ENCODE measurements at places on chromosomes 11 and 22.

DNA sequence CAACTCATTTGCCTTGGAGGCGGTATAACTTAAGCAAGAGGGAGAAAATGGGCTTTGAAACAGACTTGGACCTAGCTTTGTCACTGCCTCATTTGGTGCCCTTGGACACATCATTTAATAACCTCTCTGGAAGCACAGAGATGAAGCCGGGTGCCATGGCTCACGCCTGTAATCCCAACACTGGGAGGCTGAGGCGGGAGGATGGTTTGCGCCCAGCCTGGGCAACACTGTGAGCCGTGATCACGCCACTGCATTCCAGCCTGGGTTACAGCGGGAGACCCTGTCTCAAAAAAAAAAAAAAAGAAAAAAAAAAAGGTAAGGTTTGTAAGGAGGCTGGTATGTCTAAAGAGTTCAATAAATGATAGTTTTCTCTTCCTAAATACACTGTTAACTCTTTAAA, 806 bp downstream of the COA4 start:
- peak; percentile 17 for DNase-seq

DNA sequence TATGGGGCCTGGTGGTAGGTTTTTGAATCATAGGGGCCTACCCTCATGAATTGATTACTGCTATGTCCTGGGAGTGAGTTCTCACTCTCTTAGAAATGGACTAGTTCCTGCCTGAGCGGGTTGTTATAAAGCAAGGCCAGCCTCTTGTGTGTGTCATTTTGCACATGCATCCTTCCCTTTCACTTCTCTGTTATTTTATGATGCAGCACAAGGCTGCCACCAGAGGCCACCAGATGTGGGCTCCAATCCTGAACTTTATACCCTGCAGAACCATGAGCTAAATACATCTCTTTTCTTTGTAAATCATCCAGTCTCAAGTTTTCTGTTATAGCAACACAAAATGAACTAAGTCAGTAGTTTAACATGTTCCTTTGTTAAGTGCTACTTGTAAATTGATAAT, 251.4 kb downstream of the BLID start:
- DNase-seq, result no peak

DNA sequence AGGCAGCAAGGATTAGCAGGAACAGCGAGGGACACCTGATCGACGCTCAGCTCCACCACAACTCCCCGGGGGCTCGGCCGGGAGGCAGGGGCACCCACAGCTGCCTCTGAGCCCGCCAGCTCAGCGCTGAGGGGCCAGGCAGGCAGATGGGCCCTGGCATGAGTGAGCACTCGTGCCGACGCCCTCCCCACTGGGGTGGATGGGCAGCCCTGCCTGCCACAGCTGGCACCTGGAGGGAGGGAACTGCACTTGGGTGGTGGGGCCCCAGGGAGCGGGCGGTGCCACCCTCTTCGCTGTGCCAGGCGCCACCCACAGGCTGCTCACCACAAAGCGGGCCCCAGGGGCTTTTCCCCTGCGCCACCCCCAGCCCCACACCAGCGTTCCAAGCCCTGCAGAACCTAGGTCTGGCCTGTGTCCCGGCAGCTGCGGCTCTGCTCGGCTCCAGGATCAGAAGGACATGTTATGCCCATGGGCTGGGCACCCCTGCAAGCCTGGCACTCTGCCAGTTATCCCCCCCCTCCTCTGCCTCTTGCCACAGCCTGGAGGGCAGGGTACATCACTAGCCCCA, 28.8 kb downstream of the WNT7B start:
- no peak for DNase-seq

DNA sequence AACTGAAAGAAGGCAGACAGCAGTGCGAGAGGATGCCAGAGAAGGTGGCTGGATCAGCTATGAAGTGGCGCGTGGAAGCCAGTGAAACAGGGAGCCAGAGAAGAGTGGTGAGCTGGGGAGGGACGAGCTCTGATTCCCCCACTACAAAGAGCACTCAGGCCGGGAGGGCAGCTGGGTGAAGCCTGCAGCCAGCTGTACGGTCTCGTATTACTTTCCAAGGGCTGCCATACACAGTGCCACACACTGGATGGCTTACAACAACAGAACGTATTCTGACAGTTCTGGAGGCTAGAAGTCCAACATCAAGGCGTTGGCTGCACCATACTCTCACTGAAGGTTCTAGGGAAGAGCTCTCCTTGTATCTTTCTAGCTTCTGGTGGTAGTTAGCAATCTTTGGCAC, 47.1 kb upstream of the WNT11 start:
- DNase-seq, result no peak

GRCh38 chr11:12109591-12110196, 696 bp upstream of the MICAL2 start:
- no peak for DNase-seq

DNA sequence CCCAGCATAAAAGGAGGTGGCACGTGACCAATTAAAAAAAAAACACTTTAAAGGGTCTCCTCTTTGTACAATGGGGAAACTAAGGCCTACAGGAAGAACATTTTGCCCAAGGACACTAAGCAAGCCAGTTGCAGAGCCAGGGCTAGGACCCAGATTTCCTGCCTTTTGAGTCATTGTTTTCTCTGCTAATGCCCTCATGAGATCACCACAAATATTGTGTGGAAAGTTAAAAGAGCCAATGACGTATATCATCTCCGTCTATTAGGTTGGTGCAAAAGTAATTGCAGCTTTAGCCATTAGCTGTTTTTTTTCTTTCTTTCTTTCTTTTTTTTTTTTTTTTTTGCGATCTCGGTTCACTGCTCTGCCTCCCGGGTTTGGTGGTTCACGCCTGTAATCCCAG, 24.1 kb upstream of the LRRC32 start:
- no peak for DNase-seq

GRCh38 chr11:131042041-131042390, 125.7 kb upstream of the SNX19 start:
- DNase-seq, result no peak

DNA sequence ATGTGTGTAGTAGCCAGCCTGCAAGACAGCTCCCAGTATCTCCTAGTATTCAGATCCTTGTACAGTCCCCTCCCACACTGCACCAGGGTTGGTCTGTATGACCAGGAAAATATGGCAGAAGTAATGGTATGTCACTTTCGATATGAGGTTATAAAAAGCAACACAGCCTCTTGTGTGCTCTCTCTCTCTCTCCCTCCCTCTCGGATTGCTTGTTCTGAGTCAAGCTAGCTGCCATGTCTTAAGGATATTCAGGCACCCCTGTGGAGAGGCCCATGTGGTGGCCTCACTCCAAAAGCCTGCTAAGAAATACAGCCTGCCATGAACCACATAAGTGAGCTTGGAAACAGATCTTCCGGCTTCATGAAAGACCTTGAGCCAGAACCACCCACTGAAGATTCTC, 25.4 kb downstream of the FXYD6 start:
- DNase-seq, result no peak

- peak; percentile 45 for DNase-seq
These were observed 20.4 kb downstream of the FXYD6 start for GRCh38 chr11:117855912-117856651.

DNA sequence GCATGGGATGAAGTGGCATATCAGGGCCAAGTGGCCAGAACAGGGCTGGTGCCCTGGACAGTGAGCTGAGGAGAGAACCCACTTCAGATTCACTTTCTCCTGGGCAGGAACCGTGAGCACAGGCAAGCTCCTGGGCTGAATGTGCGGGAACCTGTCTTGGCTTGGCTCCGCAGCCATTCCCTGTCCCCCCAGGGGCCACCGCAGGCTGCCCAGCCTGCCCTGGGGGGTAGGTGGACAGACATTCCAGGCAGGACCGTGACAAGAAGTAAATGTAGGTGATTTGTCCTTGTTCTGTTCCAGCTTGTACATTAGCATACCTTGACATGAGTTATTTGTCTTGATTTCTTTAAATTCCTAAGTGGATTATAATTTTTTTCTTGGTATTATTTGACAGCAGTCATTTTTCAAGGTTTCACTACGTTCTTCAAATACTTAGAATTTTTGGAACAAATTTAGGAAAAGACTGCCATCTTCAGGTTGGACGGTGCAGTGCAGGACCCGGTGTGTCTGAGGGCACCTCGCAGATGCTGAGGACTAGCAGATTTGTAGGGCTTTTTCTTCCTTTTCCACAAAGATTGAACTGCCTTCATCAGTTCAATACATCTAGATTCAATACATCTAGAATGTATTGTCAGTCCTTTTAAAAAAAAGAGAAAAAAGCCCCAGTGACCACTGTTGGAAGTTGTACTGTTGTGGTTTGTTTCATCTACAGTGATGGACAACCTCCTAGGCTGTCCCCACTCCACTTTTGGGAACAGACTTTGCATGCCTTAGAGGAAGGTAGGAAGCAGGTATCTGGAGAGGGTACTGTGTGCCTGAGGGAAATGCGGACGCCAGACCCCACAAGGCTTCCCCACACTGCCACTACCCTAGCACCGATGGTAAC, 115.1 kb upstream of the RASSF10 start:
- peak; percentile 8 for DNase-seq

- DNase-seq, result no peak
These were observed 8.5 kb downstream of the RAB3IL1 start for GRCh38 chr11:61908730-61909316.

DNA sequence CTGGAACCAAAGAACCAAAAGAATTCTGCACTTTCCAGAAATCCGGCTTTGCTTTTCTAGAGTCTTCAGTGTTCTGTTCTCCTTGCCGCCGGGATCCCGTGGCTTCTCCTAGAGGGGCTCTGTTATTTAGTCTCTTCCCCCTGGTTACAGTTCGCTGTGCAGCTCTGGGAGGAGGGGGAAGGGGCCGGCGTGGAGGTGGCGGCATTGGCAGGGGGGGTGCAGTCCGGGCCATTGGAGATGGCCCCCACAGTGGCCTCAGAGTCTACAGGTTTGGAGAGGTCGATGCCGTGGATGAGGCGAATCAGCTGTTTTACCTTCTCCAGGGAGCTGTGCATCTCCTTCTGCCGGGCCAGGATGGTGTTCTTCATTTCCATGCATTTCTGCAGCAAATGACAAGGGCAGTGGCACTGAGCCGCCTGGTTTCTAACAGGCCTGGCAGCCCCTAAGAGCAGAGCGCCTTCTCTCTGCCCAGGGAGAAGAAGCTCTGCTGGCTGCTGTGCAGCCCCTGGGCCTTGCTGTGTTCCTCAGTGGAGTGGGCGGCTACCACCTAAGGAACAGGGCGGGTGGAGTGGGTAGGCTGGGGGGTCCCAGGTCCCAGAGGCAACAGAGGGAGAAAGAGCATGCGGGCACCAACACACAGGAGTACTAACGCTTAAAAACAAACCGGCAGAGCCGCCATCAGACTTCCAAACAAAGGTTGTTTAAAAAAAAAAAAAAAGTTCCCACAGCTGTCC, 11.6 kb downstream of the LARGE2 start:
- no peak for DNase-seq

- DNase-seq, result no peak
These were observed 4.7 kb downstream of the FOSL1 start for GRCh38 chr11:65895482-65895981.

DNA sequence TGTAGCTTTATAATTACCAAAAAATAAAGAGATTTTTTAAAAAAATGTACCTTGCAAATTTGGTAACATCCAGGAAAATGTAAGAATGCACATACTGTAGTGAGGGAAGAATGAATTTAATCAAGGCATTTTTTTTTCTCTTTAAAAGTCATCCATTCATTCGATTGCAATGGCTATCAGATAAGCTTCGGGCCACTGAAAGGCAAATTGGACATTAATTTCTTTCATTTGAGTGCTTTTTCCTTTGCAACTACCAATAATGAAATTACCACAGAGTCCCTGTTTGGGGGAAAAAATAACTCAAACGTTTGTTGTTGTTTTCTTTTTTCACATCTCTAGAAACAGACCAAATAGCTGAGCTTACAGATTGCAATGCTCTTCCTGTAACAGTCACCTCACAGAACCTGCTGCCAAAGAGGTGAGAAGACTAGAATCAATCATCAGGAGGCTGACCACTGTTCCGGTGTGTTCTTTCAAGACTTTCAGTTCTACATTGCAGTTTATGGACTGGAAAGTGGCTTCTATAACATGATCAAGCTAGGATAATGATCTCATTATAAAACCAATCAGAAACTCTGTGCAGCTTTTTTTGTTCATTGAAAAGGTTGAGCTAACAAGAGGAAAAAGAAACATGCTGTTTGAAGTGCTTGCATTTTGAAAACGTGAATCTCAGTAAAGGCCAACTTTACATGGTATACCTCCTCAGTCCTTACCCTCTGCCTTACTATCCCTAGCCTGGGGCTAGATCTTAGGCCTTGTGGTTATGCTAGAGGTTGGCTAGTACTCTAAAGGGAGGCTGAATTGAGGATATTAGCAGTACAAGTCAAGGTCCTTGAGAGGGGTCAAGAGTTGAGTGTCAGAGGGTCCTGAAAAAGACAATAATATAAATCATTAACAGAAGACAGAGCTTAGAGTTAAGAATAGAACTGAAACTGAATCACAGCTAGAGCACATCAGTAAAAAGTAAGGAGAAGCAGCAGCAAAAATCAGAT, 1276.1 kb downstream of the LRRC4C start:
- no peak for DNase-seq

- no peak for DNase-seq
These were observed 109.2 kb upstream of the TRPC6 start for GRCh38 chr11:101692980-101693379.

DNA sequence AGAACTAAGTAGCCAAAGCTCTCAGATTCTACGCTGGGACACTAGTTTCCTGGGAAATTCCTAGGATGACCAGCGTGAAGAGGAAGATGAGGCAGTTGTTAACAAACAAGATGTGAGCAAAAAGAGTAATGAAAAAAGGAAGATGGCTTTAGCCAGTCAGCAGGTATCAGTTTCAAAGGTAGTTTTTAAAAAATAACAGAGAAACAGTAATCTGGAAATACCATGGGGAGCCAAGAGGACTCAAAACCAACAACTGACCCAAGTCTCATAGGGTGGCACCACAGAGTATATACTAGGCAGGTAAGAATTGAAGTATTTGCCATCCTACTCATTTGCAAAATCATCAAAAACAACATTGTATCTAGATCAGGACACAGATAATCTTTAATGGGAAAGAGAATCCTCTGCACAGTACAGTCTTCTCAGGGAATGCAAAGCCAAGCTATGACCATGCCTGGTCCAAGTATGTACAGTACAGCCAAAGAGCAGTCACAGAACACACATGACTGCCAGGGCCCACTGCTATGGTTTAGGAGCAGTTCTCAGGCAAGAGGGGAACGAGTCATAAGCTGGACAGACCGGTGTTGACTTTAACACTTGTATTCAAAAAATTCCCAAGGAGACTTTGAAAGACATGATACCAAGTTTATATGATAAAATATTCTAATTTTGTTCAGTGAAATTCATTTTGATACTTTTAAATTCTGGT, 20.6 kb downstream of the MSANTD4 start:
- no peak for DNase-seq

DNA sequence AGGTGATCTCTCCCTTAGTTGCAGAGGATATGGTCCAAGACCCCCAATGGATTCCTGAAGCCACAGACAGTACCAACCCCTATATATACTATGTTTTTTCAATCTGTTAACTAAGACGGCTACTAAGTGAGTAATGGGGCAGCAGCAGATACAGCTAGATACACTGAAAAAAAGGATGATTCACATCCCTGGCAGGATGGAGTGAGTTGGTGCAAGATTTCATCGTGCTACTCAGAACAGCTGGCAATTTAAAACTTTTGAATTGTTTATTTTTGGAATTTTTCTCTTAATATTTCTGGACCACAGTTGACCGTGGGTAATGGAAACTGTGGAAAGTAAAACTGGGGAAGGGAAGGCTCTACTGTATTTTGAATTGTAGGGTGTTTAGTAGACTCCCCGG, 17.0 kb upstream of the TMEM218 start:
- no peak for DNase-seq

All from NCI-H146 (cell line).